Foreskin melanocyte (primary cell): ENCODE measurements at places on chromosomes 7 and 10.

GRCh38 chr7:45239486-45239885, 81.9 kb downstream of the RAMP3 start:
- no peak for DNase-seq

GRCh38 chr7:157670490-157671357, 333.9 kb downstream of the DNAJB6 start:
- no peak for DNase-seq

GRCh38 chr7:112630565-112630964, 149.8 kb downstream of the LSMEM1 start:
- no peak for DNase-seq

- no peak for DNase-seq
These were observed 72.2 kb downstream of the GTF2IRD1 start for GRCh38 chr7:74525881-74526280.

GRCh38 chr7:17391366-17391765, 92.9 kb downstream of the AHR start:
- DNase-seq = no peak

GRCh38 chr10:103711351-103711994, 143.9 kb downstream of the SH3PXD2A start:
- no peak for DNase-seq

- DNase-seq = no peak
These were observed 41.5 kb upstream of the ST7 start for GRCh38 chr7:116911801-116912200.

DNA sequence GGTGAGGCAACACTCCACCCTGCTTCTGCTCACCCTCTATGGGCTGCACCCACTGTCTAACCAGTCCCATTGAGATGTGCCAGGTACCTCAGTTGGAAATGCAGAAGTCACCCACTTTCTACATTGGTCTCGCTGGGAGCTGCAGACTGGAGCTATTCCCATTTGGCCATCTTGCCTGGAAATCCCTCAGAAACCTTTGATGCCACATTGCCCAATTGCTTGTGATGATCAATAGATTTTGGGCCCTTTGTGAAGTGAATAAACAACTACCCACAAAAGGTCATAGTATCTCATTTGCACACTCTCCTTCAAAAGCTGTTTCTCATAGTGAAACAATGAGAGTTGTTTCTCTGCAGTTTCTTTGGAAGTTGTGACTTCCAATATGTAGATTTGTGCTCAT, 742.9 kb downstream of the INHBA start:
- no peak for DNase-seq

GRCh38 chr10:24307116-24307515, 98.2 kb downstream of the KIAA1217 start:
- no peak for DNase-seq

DNA sequence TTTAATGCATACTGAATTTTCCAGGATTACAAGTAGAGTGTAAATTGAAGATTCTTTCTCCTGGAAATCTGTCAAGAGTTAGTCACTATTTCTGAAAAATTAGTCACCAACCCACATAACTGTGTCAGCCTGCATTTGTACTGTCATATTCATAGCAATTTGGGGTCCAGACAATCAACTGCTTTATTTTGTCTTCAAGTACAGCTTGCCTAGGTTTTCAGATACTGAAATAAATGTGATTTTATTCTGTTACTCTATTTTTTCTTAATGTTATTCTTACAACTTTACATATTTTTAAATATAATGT, 55.1 kb downstream of the CUBN start:
- DNase-seq = peak; percentile 35

GRCh38 chr7:120874722-120875121, 16.8 kb upstream of the TSPAN12 start:
- no peak for DNase-seq
